ENCODE measurements at places on chromosomes 3 and 15.

DNA sequence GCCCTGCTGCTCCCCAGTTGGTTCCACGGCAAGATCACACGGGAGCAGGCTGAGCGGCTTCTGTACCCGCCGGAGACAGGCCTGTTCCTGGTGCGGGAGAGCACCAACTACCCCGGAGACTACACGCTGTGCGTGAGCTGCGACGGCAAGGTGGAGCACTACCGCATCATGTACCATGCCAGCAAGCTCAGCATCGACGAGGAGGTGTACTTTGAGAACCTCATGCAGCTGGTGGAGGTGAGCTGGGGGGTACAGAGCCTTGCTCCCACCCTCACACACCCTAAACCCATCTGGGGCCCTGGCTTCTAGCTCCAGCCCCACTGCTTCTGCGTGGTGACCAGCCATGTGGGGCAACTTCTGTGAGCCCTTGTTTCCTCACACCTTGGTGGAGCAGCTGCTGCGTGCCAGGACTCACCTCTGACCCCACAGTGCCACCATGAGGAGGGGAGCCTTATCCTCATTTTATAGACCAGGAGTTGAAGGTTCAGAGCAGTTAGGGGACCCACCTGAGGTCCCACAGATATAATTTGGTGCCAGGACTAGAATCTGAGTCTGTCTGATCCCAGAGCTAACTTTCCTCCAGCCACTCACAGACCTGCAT, 13.3 kb upstream of the LMAN1L start:
- DNase-seq: no peak

GRCh38 chr3:157204880-157205279, 44.9 kb upstream of the CCNL1 start:
- DNase-seq: no peak

GRCh38 chr3:143103652-143104051, 15.9 kb upstream of the CHST2 start:
- no peak for DNase-seq

DNA sequence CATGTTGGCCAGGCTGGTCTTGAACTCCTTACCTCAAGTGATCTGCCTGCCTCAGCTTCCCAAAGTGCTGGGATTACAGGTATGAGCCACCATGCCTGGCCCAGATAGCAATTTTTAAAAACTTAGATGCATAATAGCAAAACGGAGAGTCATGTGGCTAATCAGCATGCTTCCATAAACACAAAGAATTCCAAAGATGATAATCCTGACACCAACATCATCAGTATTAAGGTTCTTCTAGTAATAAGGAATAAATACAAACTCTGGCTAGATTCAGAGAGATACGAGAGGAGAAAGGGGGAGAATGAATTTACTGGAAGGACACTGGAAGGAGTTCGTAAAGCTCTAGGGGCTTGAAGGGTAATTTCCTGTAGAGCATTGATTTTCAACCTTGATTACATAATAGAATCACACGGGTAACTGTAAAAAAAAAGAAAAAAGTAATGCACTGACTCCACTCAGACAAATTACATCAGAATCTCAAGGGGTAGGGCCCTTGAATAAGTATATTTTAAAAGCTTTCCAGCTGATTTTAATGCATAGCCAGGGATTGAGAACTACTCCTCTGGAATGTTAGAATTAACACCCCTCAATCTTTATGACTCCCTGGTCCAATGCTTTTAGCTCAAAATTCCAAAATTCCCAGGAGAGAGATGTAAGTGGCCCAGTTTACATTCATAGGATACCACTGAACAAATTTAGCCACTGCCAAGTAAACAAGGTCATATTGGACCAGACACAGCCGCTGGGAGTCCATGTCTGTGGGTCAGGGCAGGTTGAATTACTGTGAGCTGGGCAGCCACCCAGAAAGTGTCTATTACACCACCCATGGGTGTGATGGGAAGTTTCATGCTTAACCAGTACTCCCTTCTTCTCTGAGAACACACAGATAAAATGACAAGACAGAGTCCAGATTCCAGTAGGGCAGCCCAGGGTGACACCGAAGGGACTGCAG, 243.9 kb downstream of the TBL1XR1 start:
- no peak for DNase-seq

- no peak for DNase-seq
Observed at GRCh38 chr3:31960793-31961431, 20.1 kb downstream of the OSBPL10 start.

GRCh38 chr3:46693038-46693891, at the start of gene ALS2CL:
TSS of gene ALS2CL (minus strand) at chr3:46693679. CDS start at chr3:46689440, 4,239 bp downstream.
- no peak for DNase-seq

- DNase-seq: no peak
Observed at GRCh38 chr3:125179143-125179883, 33.2 kb downstream of the SLC12A8 start.

DNA sequence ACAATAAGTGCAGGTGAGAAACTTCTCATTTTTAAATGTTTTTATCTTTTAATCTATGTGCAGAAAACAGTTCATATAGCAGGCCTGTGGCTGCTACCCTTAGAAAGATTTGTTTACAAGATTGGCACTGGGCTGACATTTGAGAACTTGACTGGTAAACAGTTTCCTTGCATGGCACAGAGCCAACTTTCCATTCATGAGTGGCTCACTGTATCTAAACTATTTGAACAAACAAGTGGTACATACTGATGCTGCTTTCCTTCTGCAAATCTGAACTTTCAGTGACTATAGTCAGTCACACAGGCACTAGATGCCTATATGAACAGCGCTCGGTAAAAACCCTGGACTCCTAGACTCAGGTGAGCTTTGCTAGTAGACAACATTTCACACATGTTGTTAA, 6.3 kb upstream of the GTPBP8 start:
- DNase-seq: no peak

DNA sequence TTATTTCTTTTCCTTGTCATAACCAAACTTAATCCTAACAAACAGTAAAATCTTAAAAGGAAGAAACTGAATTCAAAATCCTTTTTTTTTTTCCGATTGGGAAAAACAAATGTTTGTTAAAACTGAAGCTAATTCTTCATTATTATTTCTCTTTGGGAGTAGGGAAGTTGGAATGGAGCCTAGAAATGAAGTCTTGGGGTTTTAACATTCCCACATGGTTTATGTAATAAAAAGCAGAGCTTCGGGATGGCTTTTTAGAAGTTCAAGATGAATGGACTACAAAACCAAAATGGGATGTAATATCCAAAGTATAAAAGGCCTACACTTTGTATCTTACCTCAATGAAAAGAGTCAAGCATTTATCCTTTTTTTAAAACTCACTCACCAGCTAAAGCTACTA, 189.0 kb upstream of the TMC3 start:
- DNase-seq: no peak

DNA sequence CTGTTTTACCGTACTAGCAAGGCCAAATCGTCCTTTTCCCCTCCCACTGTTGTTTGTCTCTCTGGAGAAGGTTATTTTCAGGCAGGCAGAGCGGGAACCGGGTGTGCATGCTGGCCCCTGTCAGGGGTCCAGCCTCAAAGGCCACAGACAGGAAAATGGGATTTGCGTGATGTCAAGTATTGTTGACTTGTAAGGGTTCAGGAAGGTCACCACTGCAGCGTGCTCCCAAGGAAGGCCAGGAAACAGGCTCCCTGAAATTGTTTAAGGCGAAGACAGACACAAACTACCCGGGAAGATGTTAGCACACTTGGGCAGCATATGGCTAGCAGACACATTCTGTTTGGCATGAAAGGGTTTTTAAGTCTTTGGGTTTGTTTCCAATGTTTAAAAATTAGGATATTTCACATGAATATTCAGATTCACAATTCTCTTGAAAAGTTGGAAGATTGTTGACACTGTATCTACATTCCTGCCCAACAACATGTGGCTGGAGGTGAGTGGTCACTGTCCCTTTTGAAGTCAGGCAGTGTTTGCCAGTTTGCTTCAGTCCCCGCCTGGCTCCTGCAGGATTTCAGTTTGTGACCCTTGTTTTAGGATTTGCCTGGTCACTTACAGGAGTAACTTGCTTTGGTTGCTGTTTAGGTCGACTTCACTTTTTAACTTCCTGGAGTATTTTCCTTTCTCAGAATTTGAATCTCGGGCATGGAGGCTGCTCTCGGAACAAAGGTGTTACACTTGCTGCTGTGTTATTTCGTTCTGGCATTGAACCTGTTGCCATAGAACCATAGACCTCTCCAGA, 90.4 kb downstream of the BDH1 start:
- DNase-seq: no peak

DNA sequence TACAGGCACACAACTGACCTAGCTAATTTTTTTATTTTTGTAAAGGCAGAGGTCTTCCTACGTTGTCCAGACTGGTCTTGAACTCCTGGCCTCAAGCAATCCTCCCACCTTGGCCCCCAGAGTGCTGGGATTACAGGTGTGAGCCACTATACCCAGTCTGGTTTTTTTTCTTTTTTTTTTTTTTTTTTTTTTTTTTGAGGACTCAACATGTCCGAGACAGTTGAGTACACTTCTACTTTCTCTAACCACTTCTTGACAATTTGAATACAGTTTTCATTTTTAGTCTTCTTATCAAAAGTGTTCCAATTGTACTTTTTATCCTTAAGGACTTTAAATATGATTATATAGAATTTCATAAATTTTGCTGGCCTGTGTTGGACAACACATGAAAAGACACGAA, 7.4 kb upstream of the GSK3B start:
- DNase-seq: no peak

DNA sequence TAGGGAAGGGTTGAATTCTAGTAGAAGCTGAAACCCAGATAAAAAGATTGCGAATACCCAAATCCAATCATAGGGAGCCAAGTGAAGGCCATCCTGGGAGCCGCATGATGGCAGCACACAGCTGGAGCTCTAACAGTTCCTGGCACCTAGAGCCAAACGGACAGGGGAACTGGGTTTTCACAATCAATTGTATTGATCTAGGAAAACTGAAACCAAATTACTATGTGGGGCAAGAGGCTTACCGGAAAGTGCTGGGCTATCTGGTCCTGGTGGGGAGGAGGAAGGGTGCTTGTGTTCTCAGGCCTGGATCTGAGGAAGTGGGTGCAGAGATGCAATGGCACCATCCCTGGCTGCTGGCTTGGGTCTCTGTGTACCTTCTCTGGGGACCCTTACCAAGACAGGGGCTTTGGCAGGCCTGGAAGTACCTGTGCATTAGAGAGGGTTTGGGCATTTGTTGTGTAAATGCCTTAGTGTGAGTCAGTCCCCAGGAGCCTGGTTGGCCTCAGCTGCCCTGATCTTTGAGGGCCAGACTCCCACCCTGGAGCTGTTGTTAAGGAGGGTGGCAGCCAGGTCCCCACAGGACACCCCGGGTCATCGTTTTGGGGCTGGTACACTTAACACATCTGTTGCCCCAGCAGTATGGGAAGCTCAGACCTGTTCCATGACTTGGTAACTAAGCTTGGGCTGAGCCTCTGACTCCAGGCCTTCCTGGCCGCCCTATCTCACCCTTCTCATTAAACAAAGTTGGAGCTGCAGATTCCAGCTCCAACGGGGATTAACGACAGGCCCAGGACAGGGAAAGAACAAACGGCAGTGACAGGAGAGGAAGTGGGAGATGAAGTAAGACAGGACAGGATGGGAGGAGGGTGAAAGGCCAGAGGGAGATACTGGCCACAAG, 8.9 kb upstream of the FURIN start:
- DNase-seq: no peak

DNA sequence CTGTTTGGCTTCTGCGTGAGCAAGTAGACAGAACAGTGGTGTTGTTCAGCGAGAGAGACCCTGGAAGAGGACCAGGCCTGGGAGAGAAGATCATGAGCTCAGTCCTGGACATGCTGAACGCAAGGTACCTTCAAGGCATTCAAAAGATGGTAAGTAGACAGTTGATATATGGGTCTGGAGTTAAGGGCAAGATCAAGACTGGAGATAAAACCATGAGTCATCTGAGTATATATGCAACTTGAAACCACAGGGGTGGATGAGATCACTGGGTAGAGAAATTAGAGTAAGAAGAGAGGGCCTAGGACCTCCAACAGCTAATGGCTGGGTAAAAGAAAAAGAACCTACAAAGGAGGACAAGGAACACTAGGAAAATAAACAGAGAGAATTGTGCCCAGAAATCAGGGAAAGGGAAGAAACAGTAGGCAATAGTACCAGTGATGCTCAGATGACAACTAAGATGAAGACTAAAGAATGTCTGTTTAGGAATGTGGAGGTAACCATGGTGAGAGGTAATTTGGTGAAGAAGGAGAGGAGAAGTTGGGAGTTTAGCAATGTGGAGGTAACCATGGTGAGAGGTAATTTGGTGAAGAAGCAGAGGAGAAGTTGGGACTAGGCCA, 343.2 kb upstream of the ADAMTS9 start:
- no peak for DNase-seq

DNA sequence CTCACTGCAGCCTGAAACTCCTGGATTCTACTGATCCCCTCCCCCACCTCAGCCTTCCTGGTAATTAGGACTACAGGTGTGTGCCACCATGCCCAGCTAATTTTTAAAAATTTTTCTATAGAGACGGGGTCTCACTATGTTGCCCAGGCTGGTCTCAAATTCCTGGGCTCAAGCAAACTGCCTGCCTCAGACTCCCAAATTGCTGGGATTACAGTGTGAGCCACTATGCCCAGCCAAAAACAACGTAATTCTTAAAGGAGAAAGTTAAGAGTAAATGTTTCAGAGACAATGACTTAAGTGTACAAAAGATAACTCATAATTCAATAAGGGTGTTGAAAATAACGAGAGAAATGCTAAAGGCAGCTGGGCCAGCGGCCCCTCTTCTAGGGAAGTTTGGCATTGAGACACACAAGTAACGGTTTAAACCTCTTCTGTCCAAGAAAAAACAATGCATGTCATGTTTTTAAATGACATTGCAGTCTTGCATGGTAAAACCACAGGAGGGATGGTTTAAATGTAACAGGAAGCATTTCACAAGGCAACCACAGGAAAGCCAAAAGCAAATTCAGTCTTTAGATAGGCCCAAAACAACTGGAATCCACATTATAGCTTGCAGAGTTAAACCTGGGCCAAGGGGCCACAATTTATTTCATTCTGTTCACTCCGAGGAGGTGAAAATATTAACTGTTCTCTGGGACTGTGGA, 5.1 kb downstream of the PROK2 start:
- DNase-seq: no peak

- DNase-seq: no peak
Observed at GRCh38 chr15:101651554-101652097, 555 bp downstream of the TM2D3 start.

DNA sequence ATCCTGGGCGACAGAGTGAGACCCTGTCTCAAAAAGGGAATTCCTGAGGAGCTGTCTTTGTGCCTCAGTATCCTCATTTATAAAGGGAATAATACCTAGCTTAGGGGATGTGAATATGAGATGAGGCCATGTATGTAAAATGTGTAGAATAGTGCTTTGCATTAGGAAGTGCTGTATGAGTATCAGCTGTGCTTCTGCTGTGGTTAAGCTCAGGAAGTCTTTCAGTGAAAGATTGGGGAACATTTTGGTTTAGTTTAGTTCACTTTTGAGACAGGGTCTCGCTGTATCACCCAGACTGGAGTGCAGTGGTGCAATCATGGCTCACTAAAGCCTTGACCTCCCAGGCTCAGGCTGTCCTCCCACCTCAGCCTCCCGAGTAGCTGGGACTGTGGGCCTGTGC, 10.6 kb downstream of the THUMPD3 start:
- DNase-seq: no peak
